ENCODE measurements at places on chromosomes 4 and X.

GRCh38 chr4:38896940-38897339 is 29.3 kb downstream of the FAM114A1 start:
- DNase-seq = no peak

DNA sequence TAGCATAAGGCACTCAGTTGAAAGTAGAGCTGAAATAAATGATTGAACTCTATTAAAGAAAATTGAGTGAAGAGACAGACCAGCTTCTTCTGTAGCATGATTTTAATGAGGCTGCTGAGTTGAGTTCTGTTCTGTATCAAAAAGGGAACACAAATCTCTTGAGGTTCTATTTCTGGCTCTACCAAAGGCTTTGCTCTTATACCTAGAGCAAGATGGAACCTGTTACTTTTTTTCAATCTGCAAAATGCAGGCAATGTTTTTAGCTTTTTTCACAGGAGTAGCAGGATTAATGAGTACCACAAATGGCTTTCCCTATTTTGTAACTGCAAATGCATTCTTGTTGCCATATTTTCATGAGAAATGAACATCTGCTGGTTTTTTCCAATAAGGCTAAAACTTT is 4.2 kb upstream of the ERVMER34-1 start:
- DNase-seq = no peak

DNA sequence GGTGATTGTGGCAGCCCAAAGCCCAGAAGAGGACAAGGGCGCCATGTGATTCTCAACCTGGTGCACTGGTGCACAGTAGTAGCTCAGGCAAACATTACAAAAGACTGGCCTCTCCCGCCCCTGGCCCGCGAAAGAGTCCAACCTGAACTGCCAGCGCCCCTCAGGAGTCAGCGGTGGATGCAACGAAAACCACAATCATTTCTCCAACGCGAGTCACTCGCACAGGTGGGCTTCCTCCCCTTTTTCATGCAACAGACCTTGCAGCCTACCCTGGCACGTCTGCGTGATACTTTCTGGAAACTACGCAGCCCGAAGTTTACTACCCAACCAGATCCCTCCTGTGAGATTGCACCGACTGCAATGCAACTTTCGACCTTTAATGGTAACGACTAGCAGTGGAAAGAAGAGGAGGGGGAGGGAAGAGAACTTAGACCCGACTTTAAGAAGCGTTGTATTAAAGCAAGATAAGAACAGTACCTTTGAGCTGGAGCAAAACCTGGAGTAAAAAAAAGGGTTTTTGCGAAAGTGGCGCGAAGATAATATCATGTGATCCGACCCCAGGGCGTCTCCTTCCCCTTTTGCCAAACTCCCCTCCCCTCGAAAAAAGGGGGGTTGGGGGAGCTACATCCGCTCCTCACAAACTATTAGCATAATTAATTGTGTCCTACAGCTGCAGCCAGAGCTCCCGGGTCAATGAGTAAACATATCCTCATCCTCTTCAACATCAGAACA is 63.3 kb upstream of the CCDC160 start:
- no peak for DNase-seq

GRCh38 chr4:94486372-94486801 is 34.6 kb downstream of the PDLIM5 start:
- no peak for DNase-seq

DNA sequence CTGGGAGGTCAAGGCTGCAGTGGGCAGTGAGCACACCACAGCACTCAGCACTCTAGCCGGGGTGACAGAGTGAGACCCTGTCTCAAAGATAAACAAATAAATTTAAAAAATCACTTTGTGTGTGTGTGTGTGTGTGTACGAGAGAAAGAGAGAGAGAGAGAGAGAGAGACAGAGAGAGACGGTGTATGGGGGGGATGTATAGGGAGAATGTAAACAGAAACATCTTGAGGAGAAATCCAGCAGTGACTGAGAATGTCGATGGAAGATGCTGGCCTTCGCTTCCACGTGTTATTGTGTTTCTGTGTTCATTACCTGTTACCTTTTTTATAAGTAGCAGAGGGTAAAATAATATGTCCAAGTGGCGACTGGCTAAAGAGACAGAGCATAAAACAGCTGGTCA is 23.6 kb upstream of the RBPJ start:
- no peak for DNase-seq

DNA sequence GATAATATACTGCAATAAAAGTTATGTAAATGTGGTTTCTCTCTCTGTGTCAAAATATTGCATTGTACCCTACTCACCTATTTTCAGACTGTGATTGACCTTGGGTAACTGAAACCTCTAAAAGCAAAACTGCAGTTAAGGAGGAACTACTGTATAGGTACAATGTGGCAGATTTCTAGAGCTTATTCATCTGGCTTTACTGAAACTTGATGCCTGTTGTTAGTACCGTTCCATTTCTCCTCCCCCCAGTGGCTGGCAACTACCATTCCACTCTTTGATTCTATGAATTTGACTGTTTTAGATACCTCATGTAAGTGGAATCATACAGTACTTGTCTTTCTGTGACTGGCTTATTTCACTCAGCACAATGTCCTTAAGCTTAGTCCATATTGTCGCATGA is 61.9 kb downstream of the HOPX start:
- no peak for DNase-seq

GRCh38 chr4:12231098-12231497 is 802.4 kb upstream of the HS3ST1 start:
- DNase-seq = no peak

DNA sequence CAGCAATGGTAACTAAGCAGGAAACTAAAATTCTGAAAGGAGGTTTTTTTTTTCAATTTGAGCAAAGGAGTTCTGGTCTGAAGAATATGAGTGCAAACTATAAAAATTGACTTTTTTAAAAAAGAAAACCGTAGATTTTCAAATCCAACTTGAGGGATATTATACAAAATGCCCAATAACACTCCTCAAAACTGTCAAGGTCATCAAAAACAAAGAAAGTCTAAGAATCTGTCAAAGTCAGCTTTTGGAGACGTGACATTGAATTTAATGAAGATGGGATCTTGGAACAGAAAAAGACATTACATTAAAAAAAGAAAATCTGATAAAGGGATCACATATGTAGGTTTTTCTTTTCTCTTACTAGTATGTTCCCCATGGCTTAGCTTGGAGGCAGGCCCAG is 40.4 kb upstream of the AR start:
- no peak for DNase-seq

DNA sequence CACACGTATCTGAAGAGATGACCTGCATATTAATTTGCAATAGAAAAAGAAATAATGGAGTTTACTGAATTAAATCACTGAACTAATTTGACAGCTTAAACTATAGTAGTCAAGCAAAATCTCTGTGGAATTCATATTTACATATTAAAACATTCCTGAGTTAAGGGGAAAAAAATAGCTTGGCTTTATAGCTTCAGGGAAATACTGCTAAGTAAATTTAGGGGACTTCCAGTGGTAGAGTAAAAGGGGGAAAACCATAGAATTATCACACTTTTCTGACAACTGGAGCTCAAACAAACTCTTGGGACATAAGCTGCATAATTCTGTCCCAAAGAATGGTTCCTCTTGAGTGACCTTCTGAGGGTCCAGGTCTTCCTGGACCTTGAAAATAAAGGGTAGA is 28.6 kb upstream of the CCNI start:
- DNase-seq = no peak

GRCh38 chr4:38696697-38697096 is 32.7 kb downstream of the KLF3 start:
- no peak for DNase-seq

- DNase-seq = no peak
Measured at GRCh38 chr4:184817494-184818215, 8.1 kb downstream of the ACSL1 start.
